Stimulated activated CD4-positive, alpha-beta T cell treated with anti-CD3 and anti-CD28 coated beads, Interleukin-4, amount 100 ng/mL, for 4 hours (primary cell): ENCODE measurements at places on chromosomes 4 and X.

DNA sequence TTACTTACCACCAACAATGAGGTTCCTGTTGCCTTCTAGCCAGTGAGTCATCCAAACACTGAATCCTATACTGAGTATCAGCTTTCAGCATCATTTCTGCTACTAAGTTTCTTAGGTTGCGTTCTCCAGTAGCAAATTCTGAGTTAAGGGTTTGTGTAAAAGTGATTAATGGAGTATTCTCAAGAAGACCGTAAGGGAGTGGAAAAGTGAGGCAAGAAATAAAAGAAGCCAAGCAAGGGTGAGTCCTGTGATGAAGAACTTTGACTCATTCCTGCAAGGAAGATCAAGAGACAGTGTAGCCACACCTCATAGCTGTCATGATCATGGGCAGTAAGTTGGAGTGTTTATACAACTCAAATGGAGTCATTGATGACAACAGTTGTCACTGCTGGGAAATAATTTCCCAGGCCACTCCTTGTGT, 446.2 kb downstream of the RAPGEF2 start:
- DNase-seq: no peak

DNA sequence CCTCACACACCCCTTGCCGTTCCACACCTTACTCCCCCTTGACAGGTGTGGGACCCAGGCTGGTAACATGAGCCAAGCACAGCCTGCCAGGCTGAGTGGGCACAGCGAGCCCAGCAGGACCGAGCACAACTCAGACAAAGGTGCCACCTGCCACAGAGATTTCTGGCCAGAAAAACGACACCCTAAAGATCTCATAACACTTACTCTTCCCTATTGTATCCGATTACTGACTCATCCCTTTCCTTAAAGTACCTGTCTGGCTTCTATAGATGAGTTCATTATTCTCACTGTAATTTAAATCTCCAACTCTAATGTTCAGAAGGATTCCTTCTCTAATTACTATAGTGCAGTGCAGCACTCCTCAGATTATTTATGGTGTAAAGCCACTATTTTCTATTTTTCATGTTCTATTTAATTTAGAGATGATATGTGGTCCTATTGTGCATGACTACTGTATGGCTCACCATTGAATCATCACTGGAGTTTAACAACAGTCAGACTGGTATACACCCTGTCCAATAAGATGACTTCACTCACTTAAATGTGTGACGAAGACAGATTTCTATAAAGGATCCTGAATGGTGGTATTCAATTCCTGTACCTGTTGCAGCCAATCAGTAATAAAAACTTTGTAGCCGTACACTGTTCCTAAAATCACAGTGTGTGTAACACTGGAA, 7.6 kb upstream of the SYTL5 start:
- no peak for DNase-seq

DNA sequence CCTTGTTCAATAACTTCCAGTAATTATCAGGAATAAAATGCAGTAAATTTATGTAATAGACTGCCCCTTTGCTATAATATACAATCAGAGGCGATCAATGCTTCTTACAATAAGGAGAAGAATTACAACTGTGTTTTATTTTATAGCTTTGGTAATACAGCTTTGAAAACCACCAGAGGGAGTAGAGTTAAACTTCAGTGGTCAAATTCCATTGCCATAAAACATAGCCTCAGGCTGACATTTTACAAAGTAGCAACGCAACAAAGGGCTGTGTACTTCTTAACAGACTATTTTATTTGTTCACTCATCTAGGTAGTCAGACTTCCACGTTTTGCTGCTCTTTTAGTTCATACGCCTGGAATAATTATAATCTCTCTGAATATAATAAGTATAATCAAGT, 58.5 kb downstream of the TEX13C start:
- no peak for DNase-seq

DNA sequence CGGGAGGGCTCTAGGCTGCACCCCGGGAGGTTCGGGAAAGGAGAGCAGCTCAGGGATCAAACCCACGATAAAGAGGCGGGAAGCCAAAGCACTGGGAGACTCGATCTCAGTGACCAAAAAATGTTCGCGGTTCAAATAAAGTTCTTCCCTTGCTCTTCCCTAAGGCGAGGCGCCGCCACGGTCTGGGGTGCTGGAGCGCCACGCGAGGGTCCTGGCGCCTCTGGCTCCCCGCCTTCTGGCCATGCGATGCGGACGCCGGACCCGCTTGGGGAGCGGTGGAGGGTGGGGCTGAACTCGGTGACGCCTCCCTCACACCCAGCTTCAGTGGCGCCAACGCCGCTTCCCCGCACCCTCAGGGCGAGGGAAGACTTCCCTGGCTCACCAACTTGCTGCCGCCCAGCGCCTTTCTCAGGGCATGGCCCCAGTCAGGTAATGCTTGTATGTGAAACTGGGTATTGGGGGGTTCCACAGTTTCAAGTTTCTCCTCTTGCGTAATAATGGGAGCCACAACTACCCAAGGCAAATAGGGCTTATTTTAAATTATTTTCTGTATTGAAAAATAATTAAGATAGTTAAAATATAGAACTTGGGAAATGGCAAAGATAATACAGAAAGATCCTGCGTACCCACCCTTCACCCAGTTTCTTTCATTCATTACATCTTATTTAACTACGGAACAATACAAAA, at the start of gene QRFPR:
Gene QRFPR, minus strand, starts transcription at position 243 of the 687 bp plus-strand sequence. CDS start 371 bp downstream, outside the sequence.
- no peak for DNase-seq

GRCh38 chr4:8697826-8698225, 105.3 kb downstream of the CPZ start:
- DNase-seq: no peak

DNA sequence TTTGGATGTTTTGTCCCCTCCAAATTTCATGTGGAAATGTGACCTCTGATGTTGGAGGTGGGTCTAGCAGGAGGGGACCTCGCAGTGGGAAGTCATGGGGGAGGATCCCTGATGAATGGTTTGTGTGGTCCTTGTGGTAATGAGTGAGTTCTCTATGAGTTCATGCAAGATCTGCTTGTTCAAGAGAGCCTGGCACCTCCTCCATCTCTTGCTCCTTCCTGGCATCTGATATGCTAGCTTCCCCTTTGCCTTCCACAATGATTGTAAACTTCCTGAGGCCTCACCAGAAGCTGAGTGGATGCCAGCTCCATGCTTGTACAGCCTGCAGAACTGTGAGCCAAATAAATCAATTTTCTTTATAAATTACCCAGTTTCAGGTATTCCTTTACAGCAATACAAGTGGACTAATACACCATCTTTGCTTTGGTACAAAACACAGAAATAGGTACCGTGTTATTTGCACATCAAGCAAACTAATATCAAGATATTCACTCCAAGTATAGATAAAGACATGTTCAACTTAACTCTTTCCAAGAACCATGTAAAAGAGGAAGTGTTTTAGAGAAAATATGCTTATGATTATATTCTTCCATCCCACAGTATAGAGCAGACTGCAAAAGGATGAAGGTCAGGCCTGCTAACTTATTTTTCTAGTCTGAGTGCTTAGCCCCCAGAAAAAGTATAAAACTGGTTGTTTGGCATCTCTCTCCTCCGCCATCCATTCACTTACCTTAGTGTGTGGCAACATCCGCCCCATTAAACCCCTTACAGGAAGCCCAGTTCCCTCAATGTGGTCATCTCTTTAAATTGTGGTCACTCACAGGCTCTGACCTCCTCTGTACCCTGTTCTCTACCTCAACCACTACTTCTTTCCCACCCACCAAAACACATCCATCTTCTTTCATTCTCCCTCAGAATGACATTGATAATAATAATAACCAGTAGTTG, 6.7 kb downstream of the ARAP2 start:
- DNase-seq: no peak

DNA sequence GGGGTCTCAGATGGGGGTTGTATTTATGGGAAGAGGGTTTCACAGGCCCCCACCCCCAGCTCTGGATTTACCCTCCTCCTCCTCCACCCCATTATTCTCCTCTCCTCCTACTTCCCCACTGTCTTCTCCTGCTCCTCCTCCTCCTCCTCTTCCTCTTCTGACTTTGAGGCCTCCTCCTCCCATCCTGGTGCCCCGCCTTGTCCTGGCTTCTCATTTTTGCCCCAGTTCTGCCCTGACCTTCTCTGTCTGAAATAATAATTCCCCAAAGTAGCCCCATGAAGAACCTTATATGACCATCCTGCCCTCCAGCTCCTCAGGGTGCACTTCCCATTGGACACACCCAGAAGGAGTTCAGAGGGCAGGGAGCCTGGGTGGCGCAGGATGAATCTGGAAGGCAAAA, 351.4 kb upstream of the GATB start:
- no peak for DNase-seq

- no peak for DNase-seq
These were observed 898.3 kb downstream of the CCSER1 start for GRCh38 chr4:91025241-91026148.

- no peak for DNase-seq
These were observed 13.2 kb downstream of the GNPDA2 start for GRCh38 chr4:44713125-44713524.

- no peak for DNase-seq
These were observed 11.5 kb downstream of the RASGEF1B start for GRCh38 chr4:81460191-81460701.

DNA sequence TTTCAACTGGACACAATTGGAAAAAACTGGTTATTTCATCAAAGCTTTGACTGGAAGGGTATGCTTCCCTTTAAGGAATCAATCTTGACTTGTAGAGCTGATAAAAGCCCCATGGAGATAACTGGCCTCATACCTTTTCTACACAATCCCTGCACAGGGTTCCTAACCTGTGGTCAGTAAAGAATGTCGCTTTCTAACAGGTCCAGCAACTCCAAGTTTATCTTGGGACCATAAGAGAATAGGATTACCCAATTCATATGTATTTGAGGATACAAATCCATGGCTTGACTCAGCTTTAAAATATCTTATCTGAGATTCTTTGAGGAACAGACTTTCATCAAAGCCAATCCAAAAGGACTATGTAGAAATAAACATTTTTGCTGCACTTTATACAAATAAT, 1399.8 kb upstream of the PABPC4L start:
- DNase-seq: no peak

GRCh38 chrX:124333862-124334261, 1.4 kb downstream of the TEX13D start:
- DNase-seq: no peak
